Amniotic stem cell (primary cell): ENCODE measurements at places on chromosomes 12 and 14.

DNA sequence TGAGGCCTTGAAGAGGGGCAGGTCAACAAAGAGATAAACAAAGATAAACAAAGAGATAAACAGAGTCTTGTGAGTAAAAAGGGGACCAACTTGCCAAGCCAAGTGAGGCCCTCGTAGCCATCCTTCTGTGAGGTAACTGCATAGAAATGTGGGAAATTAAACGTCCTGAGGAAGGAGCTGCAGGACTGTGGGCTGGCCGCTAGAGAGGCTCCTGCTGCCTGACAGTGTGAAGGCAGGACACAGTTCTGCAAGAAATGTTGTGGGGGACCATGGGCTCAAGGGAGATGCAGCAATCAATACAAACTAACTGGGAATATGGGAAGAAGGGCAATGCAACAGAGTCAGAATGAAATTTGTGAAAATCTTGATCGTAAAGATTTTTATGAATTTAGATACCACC, 91.9 kb downstream of the SLC8A3 start:
- DNase-seq, result no peak

- DNase-seq, result no peak
Observed at GRCh38 chr14:52706286-52706685, 714 bp upstream of the PSMC6 start.

- no peak for DNase-seq
Observed at GRCh38 chr12:95837240-95838038, 21.3 kb upstream of the SNRPF start.

GRCh38 chr14:61080591-61081010, 99.6 kb downstream of the SLC38A6 start:
- DNase-seq, result peak; percentile 53

DNA sequence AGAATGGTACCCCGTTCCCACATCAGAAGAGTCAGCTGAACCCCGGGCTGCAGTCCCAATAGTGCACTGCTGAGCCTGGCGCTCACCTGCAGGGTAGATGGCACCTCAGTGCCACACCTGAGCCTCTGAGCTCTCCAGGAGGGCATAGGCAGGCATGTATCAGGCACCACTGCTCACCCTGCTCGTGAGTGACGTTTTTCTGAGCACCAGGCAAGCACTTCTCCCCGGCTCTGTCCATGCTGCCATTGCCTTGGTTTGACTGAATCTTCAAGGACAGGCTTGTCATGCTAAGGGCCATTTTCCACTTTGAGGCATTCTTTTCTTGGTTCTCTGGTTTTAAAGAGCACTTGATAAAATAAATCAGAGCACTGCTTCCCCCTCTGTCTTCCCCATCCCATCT, 161.6 kb upstream of the PRMT8 start:
- no peak for DNase-seq

GRCh38 chr12:69534389-69534822, 50.9 kb upstream of the CCT2 start:
- peak; percentile 94 for DNase-seq

DNA sequence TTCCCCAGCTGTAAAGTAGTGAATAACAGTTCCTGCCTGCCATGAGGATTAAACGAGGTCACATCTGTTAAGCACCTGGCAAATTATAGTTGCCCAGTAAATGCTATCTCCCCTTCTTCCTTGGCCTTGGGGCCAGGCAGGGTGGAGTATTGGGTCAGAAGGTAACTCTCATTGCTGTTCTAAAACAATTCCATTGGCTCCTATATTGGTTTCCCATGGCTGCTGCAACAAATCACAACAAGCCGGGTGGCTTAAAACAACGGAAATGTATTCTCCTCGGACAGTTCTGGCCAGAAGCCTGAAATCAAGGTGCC, 31.9 kb downstream of the MMAB start:
- DNase-seq, result no peak

DNA sequence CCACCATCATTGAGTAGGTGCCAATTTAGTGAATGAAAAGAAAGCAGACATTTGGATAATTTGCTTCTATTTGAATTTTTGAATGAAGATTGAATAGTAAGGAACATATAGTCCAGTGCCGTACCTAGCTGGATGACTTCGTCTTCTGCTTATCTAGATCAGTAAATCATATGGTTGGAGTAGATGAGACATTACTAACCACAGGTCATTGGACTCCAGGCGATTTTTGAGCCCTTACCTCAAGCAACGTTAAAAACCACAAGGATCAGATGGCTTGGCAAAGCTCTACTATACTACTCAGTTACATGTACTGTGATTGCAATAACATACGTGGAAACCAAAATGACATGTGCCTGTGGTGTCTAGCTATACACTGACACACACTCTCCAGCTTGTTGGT, 1.7 kb upstream of the SPATS2 start:
- DNase-seq, result no peak
